NCI-H524 (cell line): ENCODE measurements at places on chromosomes 1 and 21.
A peak's percentile ranks its signal among the peaks of the same experiment; 100 is the strongest.

DNA sequence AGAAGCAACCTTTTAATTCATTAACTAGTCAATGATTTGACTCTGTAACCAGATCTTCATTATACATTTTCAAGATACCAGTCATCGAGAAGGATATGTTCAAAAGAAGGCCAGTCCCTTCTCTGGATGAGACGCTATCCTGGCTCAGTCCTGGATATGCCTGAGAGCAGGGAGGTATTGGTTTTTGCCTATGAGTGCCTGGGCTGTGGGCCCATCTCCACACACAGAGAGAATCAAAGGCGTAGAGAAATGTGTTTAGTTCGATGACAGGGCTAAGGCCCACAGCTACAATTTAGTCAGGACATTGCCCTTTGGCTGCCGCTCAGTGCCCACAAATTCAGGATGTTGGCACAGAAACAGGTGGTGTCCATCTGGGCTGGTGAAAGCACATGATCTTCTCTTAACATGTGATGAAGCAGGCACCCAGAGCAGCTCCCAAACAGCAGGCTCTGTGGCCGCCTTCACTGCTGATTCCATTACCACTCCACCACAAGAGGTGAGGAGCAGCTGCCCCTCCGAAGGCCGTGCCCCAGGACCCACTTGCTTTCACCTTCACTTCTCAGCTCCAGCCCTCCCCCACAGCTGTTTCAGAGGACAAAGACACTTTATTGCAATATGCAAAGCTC lies 24.7 kb downstream of the ACKR1 start:
- DNase-seq, result peak; percentile 78

DNA sequence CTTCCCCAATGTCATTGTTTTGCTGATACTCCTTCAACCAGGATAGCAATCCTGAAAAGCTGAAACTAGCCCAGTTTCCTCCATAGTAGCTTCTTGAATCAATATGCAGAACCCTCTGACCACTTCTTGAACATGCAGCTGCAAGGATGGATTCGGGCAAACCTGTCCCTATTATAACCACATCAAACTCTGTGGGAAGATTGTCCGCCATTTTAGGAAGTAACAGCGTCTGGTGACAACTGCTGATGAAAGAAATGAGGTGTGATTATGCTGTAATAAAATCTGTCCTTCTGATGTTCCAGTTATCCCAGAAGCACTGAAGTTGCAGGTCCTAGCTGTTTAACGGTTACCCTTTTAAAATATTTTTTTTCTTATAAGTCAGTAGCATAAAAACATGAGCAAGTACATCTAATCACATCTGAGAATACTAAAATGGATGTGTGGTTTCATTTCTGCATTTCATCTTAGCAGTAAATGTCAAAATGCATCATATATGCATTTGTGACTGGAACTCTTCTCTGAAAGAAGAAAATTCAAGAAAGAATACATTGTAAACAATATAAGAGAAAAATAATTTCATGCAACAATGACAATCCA lies 4.5 kb downstream of the CHML start:
- DNase-seq, result no peak

DNA sequence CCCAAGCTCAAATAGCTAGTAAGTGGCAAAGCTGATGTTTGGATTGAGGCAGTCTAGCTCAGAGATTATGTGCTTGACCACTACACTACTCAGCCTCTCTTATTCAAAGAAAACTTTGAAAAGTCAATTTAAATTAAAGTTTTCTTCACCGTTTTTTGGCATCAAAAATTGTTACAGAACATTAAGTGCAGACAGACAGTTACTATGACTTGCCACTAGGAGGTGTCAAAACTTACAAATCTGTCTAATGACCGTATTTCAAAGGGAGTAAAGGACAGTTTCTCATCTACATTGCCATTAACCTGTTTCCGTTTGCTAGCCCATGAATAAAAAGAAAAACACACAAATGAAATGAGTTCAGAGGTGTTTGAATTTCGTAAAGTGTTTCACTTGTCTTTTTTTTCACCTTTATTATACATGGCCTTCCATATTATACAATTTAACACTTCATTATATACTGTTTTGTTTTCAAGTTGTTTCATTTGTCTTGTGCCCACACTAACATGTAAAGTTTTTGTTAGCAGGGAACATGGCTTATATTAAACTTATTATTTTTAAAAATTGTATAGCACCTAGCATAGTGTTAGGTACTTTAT lies 57.4 kb upstream of the MTF2 start:
- DNase-seq, result peak; percentile 14

DNA sequence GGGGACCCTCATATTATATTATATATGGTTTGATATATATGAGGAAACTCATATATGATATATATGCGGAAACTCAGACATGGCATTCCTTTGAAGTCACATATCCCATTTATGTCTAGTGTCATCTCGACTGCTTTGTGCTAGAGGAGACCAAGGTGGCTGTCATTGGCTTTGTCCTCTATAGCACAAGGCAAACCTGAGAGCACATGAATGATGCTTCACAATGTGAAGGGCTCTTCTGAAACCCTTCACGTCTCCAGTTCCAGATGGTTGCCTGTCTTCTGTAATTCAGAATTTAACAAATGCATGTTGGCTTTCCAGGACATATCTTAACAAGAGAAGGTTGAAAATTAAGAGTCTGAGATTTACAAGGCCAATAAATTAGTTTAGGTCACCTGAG lies 303.6 kb downstream of the BARHL2 start:
- DNase-seq, result peak; percentile 85

GRCh38 chr1:66452982-66453381 lies 81.0 kb upstream of the SGIP1 start:
- DNase-seq, result no peak

DNA sequence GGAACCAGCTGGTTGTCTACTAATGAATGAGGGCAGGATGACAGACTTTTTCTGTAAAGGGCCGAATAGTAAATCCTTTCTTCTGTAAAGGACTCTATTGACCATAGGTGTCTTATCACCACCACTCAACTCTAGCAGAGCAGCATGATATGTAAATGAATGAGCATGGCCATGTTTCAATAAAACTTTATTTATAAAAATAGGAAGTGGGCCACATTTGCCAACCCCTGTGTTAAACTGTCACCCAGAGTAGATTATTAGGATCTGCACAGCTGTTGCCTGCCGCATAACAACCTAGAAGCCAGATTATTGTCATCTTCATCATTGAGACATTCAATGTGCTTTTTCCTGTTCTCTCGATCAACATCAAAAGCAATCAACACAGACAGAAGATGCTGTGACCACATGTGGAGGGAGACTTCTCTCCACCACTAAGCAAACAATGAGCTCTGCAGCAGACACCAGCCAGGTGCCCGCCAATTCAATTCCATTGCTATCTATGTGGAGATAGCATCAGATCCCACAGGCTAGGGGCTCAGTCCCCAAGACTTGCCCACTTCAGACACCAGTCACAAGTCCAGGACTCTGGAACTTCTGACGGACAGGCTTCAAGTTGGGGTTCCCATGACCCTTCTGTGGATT lies 6.8 kb upstream of the EFHD2 start:
- DNase-seq, result no peak

DNA sequence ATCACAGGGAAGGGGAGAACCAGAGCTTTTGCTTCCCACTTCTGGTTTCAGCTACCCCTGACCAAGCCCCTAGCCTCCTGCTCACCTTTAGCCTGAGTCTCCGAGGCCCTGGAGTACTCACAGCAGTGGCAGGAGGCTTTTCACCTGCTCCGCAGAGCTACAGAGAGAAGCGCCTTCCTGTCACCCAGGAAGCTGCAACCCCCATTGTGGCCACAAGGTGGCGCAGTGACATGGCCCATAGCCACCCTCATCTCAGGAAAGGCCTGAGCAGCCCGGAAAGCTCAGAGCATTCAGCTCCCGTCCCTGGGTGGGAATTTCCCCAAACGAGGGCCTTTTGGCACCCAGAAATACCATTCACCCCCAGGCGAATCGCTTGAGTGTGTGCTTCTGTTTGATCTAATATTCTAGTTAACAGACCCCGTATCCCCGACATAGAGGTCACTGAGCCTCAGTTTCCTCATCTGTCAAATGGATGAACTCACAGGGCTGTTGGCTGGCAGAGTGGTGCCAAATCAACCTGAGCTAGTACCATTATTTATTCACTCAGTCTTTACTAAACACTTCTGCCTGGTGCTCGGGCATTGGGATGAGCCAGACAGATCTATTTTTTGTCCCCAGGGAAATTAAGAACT lies 25.3 kb downstream of the A3GALT2 start:
- peak; percentile 83 for DNase-seq
